Suprapubic skin (tissue), 4 donors: ENCODE measurements at places on chromosomes 11 and 22.

GRCh38 chr11:116117331-116118137 lies 613.3 kb upstream of the CADM1 start:
- H3K4me1 ChIP-seq, result no peaks in the 10 kb centered on the region
- no peak for DNase-seq
- H3K4me3 ChIP-seq, result no peak overlapping the region
- H3K36me3 ChIP-seq, result no peaks in the 10 kb centered on the region
- H3K27ac ChIP-seq, result no peak overlapping the region
- H3K27me3 ChIP-seq, result no peaks in the 10 kb centered on the region

DNA sequence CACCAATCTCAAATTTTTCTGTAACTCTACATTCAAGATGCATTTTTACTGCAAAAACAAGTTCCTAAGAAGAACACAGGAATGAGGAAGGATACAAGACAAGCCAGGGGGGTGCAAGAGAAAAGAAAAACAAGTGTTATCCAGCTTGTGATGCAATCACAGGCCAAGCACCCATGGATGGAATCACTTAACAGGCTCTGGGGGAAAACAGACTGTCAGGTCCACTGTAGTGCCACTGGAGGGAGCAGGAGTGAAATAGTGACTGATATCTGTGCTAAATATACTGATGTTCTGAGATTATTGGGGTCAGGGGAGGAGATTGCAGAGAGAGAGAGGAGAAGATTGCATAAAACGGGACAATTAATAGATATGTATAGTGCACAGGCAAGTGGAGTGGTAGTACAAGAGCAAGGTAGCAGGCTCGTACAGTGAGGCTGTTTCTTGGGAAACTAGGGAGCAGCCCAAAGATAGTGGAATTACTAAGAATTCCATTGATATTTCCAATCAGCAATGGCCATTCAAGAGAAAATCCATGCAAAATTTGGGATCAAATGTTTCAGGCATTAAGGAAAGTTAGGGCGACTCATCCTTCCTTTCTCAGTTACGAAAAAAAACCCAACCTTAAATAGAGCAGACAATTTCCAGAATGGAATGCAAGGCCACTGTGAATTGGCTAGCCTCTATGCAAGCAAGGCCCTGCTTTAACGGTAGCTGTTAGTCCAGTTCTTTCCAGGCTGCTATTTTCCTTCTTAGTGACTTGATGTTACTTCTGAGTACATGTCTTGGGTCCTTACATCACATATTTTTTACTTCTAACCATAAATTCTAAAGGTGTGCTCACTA lies 52.2 kb upstream of the CEP126 start:
- H3K27ac ChIP-seq, result no peak overlapping the region
- H3K4me3 ChIP-seq, result no peak overlapping the region
- peaks cover 7% of the 10 kb centered on the region for H3K4me1 ChIP-seq
- H3K36me3 ChIP-seq, result no peaks in the 10 kb centered on the region

DNA sequence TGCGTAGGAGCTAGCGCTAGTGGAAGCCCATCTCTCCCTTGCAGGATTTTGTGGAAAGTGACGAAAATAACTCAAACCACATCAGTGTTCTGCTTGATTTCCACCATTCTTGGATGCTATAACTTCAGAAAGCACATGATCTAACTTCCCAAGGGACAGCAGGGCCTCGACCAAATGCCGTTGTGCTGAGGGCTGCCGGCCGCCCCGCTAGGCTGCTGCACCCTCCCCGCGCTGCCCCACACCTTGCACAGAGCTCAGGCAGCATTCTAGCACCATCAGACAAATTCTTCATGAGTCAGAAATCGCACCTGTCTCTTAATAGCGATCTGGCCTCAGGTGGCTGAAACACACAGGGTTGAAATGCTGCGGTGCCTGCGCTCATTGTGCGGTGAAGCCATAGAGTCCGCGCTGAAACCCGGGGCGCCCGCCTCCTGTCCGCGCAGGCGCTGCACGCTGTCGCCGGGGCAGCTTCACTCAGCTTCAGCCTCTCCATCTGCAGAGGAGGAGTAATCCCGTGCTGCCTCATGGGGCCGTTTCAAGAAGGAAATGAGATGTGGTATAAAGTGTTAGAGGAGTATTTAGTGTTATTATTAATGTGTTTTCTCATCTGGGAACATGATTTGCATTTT lies 59.2 kb upstream of the B3GAT1 start:
- H3K4me3 ChIP-seq, result no peak overlapping the region
- DNase-seq, result no peak
- H3K27me3 ChIP-seq, result peaks cover 48% of the 10 kb centered on the region
- H3K36me3 ChIP-seq, result no peaks in the 10 kb centered on the region
- H3K27ac ChIP-seq, result no peak overlapping the region

GRCh38 chr11:122703541-122704272 lies 48.2 kb downstream of the UBASH3B start:
- no peaks in the 10 kb centered on the region for H3K4me1 ChIP-seq
- no peaks in the 10 kb centered on the region for H3K36me3 ChIP-seq
- no peak overlapping the region for H3K27ac ChIP-seq
- no peak overlapping the region for H3K4me3 ChIP-seq

GRCh38 chr11:44271286-44271685 lies 38.7 kb downstream of the ALX4 start:
- H3K36me3 ChIP-seq, result no peaks in the 10 kb centered on the region
- no peak overlapping the region for H3K4me3 ChIP-seq
- H3K4me1 ChIP-seq, result no peaks in the 10 kb centered on the region
- DNase-seq, result no peak
- peaks cover 3% of the 10 kb centered on the region for H3K27me3 ChIP-seq
